ENCODE measurements at places on chromosomes 3 and 15.

DNA sequence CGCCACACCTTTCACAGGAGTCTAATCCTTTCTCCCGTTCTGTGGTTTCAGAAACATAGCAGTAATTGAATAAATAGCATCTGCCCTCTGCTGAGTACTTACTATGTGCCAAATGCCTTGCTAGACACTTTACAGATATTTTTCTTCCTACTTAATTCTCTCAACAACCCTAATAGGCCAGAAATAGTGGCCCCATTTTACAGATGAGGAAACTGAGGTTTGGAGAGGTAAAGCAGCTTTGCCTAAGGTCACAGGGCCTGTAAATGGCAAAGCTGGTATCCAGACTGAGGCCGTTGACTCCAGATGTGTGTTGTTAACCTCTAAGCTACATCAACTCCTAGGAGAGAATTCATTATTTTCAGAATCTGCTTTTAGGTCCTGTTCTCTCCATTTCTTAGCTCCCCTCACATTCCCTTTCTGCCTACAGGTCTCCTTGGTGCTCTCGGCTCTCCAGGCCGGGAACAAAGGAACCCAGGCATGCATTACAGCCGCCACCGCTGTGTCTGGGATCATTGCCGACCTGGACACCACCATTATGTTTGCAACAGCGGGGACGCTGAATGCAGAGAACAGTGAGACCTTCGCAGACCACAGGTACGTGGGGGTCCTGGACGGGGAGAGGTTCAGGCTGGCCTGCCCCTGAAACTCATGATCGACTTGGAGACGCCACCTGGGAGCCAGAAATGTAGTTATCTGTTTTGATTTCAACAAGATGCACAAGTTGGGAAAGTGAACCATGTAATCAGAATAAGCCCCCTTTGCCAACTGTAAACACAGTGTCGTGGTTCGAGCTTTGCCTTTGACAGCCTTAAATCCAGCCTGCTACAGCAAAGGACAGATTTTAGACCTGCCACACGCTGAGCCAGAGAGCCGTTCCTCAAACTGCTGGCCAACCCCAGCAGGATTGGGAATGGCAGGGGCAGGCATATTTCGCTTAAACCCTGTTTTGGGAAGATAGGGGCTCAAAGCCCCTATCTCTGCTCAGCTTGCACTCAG lies 246.5 kb upstream of the TPM1 start:
- no peak for DNase-seq

DNA sequence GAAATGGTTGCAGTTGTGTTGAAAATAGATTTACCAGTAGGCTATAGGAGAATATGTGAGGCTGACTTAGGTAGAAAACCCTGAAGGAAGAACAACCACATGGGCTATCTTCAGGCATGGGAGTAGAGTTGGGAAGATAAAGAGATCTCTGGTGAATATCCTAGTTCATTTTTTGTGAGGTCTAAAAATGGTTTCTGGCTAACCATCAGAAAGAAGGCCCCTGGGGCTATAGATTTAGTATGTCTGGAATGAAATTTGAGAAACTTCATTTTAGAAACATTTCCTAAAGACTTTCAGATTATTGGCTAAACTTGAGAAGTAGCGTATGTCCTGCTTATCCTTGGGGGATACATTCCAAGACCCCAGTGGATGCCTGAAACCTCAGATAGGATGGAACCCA lies 148.2 kb downstream of the NAALADL2 start:
- DNase-seq: peak; percentile 15

DNA sequence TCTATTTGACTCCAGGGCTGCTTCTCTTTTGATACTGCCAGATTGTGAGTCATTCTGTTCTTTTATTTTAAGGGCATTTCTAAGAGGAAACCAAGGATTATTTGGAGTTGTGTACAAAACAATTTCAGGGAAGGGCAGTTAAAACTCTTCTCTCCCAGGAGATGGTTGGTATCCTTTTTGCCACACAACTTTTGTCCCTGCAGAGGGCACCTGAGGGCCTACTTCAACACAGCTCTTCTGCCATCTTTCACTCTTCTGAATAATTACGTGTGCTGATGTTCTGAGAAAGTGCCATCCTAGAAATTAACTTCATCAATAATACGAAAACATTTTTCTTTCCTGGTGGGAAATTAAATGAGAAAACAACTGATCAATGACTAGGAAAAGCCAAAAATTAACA lies 75.7 kb upstream of the GADL1 start:
- DNase-seq: no peak

DNA sequence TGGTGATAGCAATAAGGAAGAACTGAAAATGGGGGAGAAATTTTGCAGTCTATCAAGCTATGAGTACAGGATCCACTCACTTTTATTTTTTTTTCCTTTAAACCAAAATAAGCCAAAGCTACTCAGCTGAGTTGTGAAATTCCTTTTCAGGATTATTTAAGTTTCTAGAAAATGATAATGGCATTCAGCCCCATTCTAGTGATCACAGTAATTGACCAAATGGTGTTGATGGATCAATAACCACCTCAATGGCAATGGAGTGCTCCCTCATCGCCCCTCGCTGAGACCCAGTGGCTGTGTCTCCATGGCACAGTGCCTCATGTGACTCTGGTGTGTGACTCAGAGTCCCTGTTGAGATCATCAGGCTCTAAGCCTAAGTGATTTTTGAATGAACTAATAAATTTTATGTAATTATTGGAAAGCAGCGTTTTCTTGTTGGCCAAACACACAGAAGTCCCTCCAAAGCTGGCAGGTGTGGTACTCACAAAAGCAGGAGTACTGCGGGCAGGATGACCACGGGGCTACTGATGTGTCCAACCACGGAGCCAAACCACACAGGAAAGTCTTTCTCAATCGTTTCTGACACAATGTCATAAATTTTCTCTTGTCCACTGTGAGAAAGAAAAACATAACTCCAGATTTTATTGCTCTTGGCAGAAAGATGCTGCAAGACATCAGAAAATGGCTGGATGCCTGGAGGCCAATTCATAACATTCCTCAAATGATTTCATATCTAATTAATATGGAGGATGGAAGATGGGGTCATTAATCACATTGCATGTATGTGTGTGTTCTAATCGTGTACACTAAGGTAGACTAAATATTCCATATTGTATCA lies 14.4 kb upstream of the STARD5 start:
- no peak for DNase-seq

- no peak for DNase-seq
Observed at GRCh38 chr15:32119694-32120330, 89.5 kb downstream of the CHRNA7 start.

GRCh38 chr3:78459796-78460195 lies 1308.0 kb downstream of the ROBO1 start:
- no peak for DNase-seq

- no peak for DNase-seq
Observed at GRCh38 chr3:151789853-151790463, 24.0 kb upstream of the AADAC start.

DNA sequence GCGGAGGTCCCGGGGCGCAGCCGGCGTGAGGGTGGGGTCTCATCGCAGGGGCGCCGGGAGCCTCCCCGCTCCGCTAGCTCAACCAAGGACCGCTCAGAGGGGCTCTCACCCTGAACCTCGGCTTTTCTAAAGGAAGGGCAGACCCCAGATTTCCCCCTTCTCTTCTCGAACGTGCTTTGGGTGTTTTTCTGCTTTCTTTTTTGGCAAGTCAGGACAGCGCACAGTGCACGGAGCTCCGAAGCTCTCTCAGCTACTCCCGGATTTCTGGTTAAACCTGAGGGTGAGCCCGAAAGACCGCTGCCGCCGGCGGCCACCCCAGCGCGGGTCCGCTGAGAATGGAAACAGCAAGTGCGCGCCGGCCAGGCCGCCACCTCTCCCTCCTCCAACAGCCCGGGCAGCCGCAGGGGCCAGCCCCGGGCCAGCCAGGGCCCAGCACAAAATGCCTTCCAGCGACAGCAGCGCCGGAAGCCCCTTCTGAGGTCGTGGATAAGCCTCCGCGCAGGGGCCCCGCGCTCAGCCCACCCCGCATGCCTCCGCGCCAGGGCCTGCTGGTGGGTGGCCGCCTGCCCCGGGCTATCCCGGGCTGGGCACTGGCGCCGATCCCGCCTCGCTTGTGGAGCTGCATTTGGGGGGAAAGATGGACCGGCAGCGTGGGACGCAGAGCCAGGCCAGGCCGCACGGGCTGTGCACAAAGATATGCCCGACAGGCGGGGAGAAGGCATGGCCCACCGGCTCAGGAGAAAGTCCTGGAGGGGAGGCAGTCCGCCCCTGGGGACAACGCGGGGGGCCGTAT lies 8.2 kb upstream of the OCA2 start:
- no peak for DNase-seq

- no peak for DNase-seq
Observed at GRCh38 chr3:127677541-127678314, 5.0 kb downstream of the ABTB1 start.

- DNase-seq: no peak
Observed at GRCh38 chr3:112403103-112403502, 70.1 kb downstream of the CD200 start.

GRCh38 chr3:16768014-16768413 lies 116.7 kb upstream of the PLCL2 start:
- no peak for DNase-seq

- DNase-seq: no peak
Observed at GRCh38 chr3:107620534-107620933, 97.8 kb downstream of the BBX start.

GRCh38 chr15:50735156-50735555 lies 30.4 kb downstream of the SPPL2A start:
- DNase-seq: peak; percentile 75

GRCh38 chr3:100766069-100766468 lies 56.8 kb downstream of the TFG start:
- no peak for DNase-seq

DNA sequence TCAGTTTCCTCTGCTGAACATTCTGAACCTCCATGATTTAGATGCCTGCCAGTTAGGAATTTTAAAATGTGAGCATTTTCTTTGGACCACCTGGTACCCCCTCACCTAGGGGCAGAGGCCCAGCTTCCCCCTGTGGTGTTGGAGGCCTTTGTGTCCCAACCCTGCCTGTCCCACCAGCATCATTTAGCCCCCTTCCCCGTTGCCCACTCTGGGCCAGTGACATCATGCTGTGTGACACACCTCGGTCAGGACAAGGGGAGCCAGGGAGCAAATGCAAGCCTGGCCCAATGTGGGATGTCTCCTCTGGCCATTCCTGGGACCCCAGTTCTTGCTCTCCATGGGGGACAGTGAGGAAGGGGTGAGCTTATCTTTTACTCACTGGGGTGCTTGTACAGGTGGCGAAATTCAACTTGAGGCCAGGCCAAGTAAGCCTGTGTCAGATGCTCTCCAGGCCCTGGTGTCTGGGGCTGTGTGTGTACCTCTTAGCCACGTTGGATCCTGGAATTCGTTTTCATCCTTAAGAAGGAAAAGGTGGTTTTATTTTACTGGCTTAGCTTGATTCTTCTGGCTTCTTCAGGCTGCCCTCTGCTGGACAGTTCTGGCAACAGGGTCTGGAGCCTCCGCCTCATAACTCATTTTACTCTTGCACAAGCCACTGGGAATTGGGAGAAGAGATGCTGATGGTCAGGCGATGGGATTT lies 49.7 kb upstream of the MYZAP start:
- DNase-seq: no peak

DNA sequence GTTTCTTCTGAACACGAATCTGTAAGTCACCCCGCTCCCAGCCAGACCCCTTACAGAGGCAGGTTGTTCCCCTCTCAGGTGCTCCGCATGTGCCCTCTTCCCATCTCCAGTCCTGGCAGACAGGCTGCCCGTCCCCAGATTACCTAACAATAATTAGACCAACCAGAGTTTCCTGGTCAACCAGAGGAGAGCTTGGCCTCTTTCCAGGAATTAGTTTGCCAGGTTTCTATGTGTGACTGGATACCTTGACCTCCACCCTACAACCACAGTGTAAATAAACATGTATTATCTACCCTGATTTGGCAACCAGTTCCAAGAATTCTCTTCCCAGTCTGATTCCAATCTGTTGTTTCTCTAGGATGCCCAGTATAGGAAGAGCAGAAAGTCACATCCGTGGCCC lies 178.0 kb upstream of the UMPS start:
- no peak for DNase-seq

- DNase-seq: no peak
Observed at GRCh38 chr3:10940106-10940505, 52.4 kb upstream of the SLC6A1 start.

GRCh38 chr3:17551333-17551732 lies 191.1 kb downstream of the TBC1D5 start:
- DNase-seq: no peak

DNA sequence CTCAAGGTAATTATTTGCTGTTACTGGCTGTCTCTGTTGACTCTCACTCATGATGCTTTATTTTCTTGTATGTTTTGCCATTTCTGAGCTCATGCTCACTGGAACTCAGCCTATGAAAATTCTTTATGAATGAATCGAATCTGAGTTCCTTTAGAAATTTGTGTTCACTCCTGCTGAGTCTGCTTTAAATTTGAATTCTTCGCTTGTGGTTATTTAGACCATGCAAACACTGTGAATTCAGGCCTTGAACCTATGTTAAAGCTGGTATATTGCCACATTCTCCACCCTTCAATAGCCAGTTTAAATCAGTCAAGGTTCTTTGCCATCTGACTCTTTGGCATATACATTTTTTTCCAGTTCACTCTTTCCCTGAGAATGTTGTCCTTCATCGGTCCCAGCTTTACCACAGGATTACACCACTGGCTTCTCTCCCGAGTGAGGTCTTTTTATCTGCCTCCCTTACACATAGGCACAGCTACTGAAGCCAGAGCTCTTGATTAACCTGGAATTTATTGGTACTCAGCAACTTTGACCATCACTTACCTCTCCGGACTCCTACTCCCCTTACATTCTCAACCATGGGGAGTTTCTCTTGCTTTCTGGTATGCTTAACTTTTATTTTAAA lies 400.6 kb downstream of the VPS13C start:
- no peak for DNase-seq

GRCh38 chr15:44160796-44161195 lies 34.3 kb downstream of the FRMD5 start:
- no peak for DNase-seq

- DNase-seq: peak; percentile 20
Observed at GRCh38 chr3:142999881-143000280, 1.5 kb upstream of the U2SURP start.

DNA sequence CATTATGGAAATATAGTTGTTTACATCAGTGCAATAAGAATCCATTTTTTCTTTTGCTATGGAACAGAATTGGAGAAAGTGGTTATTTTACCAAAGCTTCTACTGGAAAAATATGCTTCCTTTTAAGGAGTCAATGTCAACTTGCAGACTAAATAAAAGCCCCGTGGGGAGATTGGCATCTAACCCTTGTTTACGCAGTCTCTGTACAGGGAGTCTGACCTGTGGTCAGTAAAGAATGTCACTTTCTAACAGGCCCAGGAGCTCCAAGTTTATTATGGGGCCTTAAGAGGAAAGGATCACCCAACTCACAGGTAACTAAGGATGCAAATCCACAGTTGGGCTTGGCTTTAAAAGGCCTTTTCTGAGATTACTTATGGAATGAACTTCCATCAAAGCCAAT lies 1751.2 kb downstream of the SI start:
- DNase-seq: no peak
